A549 treated with ZK216348 at 1 μM for 4 hours (cell line): ENCODE measurements at places on chromosomes 4 and X. TPM values are rescaled to one million over a fixed set of nuclear protein-coding genes. Genes with fewer than 3 reads are reported as not detected.

The SLC9A7 gene
- 8.2 to 13.1 TPM (median 10.8 TPM) in 5 replicates for total RNA-seq

The DMP1 gene
- not detected in 5 replicates for total RNA-seq

The RNF128 gene
- 0.07 to 0.12 TPM in 2 of 5 replicates, not detected in the others for total RNA-seq

The FGFRL1 gene
- 10.8 to 25.7 TPM (median 23.0 TPM) in 5 replicates for total RNA-seq

The PDLIM3 gene
- total RNA-seq, result 0.33 to 0.34 TPM in 2 of 5 replicates, not detected in the others

The CCDC149 gene
- 0.93 to 2.3 TPM (median 1.6 TPM) in 5 replicates for total RNA-seq

The TMEM271 gene
- not detected in 5 replicates for total RNA-seq

The PDHA1 gene
- total RNA-seq, result 238 to 292 TPM (median 283 TPM) in 5 replicates

The CFP gene
- 0.14 to 0.83 TPM (median 0.72 TPM) in 5 replicates for total RNA-seq

The CLNK gene
- not detected in 5 replicates for total RNA-seq

The ZBTB33 gene
- 5.2 to 12.7 TPM (median 11.7 TPM) in 5 replicates for total RNA-seq

The H2BW2 gene
- not detected in 5 replicates for total RNA-seq

The ZNF141 gene
- total RNA-seq, result 2.4 to 3.1 TPM (median 2.7 TPM) in 5 replicates

The TMPRSS11B gene
- total RNA-seq, result not detected in 5 replicates

The EXOC1L gene
- not detected in 5 replicates for total RNA-seq

The QRFPR gene
- 0.12 TPM in 1 of 5 replicates, not detected in the others for total RNA-seq

The KIAA1210 gene
- not detected in 5 replicates for total RNA-seq

The CT45A10 gene
- total RNA-seq, result 0.33 TPM in 1 of 5 replicates, not detected in the others

The RS1 gene
- total RNA-seq, result not detected in 5 replicates

The RTL9 gene
- 0.05 to 0.36 TPM (median 0.09 TPM) in 5 replicates for total RNA-seq

The GRIA2 gene
- total RNA-seq, result not detected in 5 replicates

The MAGEB2 gene
- not detected in 5 replicates for total RNA-seq

The PLP2 gene
- total RNA-seq, result 328 to 445 TPM (median 434 TPM) in 5 replicates

The UGT2B17 gene
- total RNA-seq, result not detected in 5 replicates

The ENPP6 gene
- not detected in 5 replicates for total RNA-seq

The BMP3 gene
- total RNA-seq, result not detected in 5 replicates

The POLA1 gene
- 10.9 to 13.9 TPM (median 11.9 TPM) in 5 replicates for total RNA-seq

The ADRA2C gene
- total RNA-seq, result 5.9 to 15.9 TPM (median 11.4 TPM) in 5 replicates

The NDP gene
- total RNA-seq, result not detected in 5 replicates

The MAMLD1 gene
- total RNA-seq, result 6.3 to 7.9 TPM (median 7.0 TPM) in 5 replicates

The IGBP1 gene
- 61.9 to 69.2 TPM (median 64.2 TPM) in 5 replicates for total RNA-seq

The DUSP9 gene
- 1.2 to 1.7 TPM (median 1.5 TPM) in 5 replicates for total RNA-seq

The TRIM2 gene
- total RNA-seq, result 0.30 to 0.91 TPM (median 0.78 TPM) in 5 replicates

The SMIM10 gene
- total RNA-seq, result 0.09 to 0.18 TPM (median 0.15 TPM) in 4 of 5 replicates, not detected in the other

The TMEM150C gene
- 0.53 to 1.2 TPM (median 1.0 TPM) in 5 replicates for total RNA-seq

The GPR173 gene
- 0.02 TPM in 1 of 5 replicates, not detected in the others for total RNA-seq

The FREM3 gene
- total RNA-seq, result not detected in 5 replicates

The JCHAIN gene
- 0.13 to 0.70 TPM (median 0.22 TPM) in 3 of 5 replicates, not detected in the others for total RNA-seq

The PDZD4 gene
- total RNA-seq, result 2.9 to 4.8 TPM (median 3.6 TPM) in 5 replicates

The CAPN6 gene
- total RNA-seq, result not detected in 5 replicates

The ARX gene
- total RNA-seq, result 0.45 to 0.74 TPM (median 0.52 TPM) in 5 replicates

The SH3BGRL gene
- 29.2 to 53.7 TPM (median 48.6 TPM) in 5 replicates for total RNA-seq

The REPS2 gene
- total RNA-seq, result 0.50 to 2.2 TPM (median 0.81 TPM) in 5 replicates

The SSX4B gene
- not detected in 5 replicates for total RNA-seq

The ESX1 gene
- total RNA-seq, result 0.14 to 0.16 TPM in 2 of 5 replicates, not detected in the others
